ENCODE measurements at places on chromosomes 13 and 19.

DNA sequence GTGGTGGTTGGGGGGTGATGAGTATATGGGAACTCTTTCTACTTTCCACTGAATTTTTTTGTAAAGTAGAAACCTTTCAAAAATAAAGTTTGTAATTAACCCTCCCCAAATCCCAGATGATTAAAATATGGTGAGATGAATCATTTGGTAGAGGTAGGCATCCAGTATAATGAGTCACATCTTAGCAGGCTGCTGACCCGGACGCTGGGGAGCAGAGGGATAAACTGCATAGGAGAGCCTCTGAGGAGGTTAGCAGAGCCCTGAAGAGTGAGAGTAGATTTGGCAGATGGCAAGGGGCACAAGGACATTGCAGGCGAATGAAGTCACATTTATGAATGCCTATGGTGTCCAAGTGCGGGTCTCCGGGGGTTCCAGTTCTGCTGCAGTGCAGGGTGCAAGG lies 293.8 kb downstream of the FGF9 start:
- no peak for DNase-seq

DNA sequence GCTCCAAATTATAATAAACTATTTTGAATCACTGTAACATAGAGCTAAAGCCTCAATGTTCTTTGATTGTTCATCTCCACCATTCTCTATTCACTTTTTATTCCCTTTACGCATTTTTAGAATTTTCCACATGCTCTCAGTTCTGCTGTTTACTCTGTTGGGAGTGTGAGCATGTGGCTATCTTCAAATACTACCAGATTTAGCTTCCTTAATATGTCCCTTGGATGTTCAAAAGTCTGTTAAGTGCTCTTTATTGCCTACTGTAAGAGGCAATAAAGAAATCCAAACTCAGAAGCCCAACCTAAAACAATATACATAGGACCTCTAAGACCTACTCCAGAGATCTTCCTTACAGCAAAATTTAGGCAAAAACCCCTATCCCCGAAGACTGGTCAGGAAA lies 34.5 kb downstream of the MTMR6 start:
- DNase-seq, result no peak

GRCh38 chr13:106522898-106523525 lies 12.4 kb downstream of the EFNB2 start:
- no peak for DNase-seq

GRCh38 chr19:2652504-2653099 lies 49.9 kb downstream of the GNG7 start:
- DNase-seq, result no peak

DNA sequence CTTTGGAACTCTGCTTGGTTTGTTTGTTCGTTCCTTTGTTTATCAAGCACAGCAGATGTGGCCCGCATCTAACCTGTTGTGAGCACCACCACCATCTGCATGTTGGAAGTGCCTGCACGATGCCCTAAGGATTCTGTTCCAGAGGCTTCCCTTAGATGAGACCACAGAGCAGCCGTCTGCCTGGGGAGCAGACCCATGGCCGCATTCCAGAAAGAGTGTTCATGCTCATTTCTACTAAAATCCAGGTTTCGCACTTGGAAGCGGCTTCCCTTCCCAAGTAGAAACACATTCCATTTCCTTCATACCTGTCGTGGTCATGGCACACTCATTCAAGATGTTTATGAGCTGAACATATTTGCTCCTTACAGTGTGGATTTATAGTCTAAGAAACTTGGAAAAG lies 27.2 kb downstream of the COL4A2 start:
- DNase-seq, result no peak

DNA sequence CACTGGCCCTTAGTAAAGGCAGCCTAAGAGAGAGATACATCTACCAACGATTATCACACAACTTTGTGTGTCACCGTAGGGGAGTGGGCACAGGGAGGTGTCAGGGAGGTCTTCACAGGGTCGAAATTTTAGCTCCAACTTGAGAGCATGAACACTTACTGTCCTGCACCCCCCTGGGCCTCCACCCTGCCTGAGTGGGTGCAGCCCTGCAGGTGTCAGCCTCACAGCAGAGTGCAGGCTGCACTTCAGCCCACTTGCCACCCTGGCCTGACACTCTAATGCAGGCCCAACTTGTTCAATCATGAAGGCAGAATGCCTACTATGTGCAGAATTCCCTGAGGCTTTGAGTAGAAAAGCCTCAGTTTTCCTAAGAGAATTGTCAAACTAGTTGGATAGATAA lies 4.0 kb upstream of the SMAD9 start:
- DNase-seq, result no peak

DNA sequence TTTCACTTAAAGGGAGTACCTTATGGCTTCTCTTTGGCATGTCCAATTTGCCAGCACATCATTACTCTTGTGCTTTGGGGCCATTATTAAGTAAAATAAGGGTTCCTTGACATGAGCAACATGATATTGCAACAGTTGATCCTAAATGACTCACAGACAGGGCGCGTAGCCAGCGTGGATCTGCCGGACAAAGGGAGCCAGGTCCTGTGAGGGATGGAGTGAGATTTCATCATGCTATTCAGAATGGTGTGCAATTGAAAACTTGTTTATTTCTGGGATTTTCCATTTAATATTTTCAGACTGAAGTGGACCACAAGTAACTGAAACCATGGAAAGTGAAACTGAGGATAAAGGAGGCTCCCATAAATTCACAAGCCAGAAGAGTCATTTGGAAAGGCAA lies 48.6 kb upstream of the WASF3 start:
- no peak for DNase-seq

- no peak for DNase-seq
These were observed 33.5 kb upstream of the IRS2 start for GRCh38 chr13:109819874-109820273.

DNA sequence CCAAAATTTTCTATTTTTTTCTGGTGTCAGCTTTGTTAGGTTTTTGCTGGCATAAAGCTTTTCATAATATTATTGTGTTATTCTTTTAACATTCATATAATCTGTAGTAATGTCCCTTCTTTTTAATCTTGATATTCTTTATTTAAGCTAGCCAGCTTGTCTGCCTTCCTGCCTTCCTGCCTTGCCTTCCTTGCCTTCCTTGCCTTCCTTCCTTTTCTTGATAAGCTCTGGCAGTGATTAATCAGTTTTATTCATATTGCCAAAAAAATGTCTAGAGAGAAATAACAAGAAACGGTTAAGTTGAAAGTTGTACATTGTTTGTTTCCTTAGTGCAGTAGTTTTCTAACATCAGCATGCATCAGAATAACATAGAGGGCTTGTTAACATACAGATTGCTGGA lies 257.5 kb downstream of the MAB21L1 start:
- DNase-seq, result no peak

DNA sequence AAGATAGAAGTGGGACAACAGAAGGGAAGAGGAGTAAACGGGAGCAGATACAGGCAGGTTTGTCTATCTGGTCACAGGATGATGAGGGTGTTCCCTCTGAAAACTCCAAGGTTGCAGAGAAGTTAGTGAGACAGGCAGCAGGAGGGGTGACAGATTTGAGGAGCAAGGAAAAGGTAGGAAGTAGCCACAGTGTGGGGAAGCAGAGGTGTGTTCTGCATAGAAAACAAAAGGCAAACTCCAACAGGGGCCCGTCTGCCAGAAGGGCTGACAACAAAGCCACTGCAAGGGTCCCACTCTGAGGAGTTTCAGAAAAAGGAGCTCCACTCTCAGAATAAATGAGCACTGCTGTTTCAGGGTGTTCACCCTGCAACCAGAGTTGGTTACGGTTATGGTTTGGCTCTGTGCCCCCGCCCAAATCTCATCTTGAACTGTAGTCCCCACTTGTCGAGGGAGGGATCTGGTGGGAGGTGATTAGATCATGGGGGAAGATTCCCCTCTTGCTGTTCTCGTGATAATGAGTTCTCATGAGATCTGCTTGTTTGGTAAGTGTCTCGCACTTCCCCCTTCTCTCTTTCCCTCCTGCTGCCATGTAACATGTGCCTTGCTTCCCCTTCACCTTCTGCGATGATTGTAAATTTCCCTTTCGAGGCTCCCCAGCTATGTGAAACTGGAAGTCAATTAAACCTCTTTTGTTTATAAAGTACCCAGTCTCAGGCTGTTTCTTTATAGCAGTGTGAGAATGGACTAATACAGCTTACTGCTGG lies 32.1 kb downstream of the SMAD9 start:
- no peak for DNase-seq

DNA sequence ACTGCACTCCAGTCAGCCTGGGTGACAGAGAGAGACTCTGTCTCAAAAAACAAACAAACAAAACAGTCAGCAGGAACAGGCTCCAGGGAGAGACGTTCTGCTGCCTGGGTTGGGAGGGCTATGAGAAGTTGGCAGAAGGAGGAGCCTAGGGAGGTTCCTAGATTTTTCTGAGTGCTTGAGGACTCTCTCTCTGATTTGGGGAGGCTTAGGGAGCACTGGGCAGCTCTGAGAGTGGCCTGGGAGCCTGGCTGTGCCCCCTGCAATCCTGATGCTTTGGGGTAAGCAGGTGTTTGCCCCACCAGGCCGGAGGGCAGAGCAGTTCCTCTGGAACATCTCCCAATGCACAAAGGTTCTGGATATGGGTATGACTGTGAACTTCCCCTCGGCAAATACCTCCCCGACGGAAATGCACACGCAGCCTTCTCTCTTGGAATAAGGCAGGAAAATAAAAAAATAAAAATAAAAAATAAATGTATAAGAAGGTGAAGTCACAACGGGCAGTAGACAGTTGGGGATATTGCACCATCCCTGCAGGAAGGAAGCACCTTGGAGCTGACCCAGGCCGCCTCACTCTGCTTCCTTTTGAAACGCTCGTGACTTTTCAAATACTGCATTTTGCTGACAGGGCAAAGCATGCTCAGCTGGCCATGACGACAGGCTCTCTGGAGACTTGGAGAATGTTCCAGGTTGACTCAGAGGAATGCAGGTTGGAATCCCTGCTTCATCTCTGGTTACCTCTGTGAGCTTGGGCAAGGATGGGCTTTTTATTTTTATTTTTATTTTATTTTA lies 26.5 kb upstream of the HOMER3 start:
- no peak for DNase-seq

DNA sequence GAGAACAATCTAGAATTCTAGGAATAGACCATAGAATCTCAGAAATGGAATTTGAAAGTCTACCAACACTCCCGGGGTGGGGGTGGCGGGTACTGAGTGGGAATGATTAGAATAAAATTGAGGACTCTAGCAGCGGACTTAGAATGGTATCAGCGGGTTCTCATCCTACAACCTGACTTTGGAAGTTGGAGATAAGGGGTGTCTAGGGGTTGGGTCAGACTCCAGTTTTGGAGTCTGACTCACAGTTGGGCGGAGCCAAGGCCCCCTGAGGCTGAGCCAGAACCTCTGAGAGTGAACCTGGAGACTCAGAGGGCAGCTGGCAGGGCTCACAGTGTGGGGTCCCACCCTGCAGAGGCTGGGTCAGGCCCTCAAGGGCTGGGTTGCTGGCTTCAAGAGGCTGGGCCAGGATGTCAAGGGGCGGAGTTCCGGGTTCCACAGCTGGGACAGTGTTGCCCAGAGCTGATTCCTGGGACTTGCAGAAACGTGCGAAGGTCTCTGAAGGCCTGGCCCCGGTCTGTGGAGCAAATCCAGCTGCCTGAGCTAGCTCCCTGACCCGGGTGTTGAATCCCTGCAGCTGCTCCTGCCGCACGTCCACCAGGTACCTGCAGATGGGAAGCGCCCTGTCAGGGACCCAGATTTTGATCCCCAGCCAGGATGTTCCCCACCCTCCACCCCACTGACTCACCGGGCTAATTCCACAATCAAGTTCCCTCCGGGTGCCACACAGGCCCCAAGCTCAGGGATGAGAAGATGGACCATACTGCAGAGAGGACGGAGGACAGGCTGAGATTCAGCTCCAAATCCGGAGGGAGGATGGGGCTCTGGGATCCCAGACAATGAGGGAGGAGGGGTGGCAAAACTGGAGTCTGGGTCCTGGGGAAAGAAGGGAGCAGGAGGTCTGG lies 1.6 kb upstream of the TNNI3 start:
- DNase-seq, result no peak
